Activated T-helper 1 cell treated with anti-CD3 and anti-CD28 coated beads, Interleukin-2, amount 50 U/mL, for 16 hours (primary cell): ENCODE measurements at places on chromosomes 16 and 17.

- no peak for DNase-seq
Measured at GRCh38 chr16:3157229-3158025, 22.6 kb downstream of the ZNF213 start.

DNA sequence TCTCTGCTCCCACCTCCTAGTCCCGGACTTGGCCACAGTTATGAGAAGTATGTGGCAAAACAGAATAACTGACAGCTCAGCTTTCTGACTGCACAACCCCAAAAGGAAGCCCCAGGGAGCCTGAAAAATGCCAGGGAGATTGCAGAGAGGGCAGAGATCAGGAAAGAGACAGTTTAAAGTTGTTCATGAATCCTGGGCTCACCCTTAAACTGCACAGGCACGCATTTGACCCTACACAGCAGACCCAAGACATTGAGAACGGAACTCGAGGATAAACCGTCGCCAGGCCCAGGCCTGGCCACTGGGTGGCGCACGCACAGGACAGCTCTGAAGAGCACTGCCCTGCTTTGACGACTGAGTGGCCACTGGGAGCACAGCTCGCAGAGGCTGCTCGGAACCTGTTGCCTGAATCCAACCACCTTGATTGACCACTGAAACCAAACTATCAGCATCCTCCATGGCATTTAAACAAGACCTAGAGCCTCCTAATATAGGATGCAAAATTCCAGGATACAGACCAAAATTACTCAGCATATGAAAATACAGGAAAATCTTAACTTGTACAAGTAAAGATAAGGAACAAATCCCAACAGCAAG, 114.0 kb downstream of the C16orf95 start:
- no peak for DNase-seq

GRCh38 chr17:80750263-80750662, 205.6 kb downstream of the RPTOR start:
- DNase-seq = no peak

DNA sequence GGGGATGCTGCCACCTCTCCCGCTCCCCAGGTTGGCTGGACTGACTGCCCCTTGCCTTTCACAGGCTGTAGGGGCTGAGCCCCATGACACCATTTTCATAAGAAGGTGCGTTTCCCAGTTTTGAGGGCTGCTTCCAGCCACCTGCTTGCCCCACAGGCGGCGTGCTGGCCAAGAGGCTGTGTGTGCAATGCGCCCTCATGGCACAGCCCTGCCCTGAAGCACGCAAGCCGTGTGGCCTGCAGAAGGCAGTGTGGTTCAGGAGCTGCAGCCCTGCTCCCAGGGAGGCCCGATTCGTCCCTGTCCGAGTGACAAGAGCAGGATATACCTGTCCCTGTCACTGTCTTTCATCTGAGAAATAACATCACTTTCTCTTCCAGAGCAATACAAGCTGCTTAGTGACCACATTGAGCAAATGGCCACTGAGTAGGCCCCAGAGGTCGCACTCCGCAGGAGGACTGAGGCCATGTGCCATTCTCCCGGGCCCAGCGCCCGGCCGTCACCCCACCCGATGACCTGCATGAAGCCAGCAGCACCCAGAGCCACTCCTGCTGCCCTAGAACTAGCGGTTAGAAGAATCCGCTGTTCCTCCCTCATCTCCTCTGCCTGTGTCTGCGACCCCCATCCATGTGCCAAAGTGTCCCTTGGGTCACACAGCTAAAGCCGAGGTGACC, 24.2 kb downstream of the CIBAR2 start:
- no peak for DNase-seq

DNA sequence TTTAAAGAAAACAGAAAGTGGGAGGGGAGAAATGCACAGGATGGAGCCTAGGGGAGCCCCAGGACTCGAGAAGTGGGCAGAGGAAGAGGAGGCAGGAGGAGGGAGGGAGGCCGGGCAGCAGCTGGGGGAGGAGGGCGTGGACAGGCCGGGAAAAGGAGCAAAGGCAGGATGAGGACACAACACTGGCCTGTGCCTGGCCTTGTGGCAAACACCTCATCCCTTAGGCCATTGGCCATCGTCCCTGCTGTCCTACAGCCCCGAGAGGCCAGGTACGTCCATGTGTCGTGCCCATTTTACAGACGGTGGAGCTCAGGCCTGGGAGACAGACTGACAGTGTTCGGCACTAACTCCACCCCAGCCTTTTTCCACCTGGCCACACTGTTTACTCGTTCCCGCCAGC, 15.9 kb downstream of the JPH3 start:
- DNase-seq = no peak

GRCh38 chr16:52418201-52418600, 128.7 kb downstream of the TOX3 start:
- no peak for DNase-seq
